ENCODE measurements at places on chromosomes 4 and X.

DNA sequence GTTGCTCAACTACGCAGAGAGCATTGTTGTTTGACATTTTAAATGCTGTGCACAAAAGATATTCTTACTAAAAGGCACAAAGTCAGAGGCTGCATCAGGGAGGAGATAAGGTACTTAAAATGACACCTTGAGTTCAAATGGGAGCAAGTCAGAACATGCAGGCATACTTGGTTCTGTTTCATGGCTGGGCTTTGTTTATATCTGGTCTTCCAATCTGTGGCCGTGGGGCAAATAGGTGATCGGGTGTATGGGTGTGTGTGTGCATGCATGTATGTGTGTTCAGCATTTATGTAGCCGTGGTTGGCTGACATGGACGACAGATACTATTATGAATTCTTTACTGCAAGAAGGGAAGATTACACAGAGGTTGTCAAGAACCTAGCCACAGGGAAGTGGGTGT is 106.1 kb downstream of the RASL11B start:
- no peaks in the 10 kb centered on the region for H3K27me3 ChIP-seq
- no peak overlapping the region for H3K4me3 ChIP-seq
- H3K36me3 ChIP-seq, result no peaks in the 10 kb centered on the region
- DNase-seq, result no peak

DNA sequence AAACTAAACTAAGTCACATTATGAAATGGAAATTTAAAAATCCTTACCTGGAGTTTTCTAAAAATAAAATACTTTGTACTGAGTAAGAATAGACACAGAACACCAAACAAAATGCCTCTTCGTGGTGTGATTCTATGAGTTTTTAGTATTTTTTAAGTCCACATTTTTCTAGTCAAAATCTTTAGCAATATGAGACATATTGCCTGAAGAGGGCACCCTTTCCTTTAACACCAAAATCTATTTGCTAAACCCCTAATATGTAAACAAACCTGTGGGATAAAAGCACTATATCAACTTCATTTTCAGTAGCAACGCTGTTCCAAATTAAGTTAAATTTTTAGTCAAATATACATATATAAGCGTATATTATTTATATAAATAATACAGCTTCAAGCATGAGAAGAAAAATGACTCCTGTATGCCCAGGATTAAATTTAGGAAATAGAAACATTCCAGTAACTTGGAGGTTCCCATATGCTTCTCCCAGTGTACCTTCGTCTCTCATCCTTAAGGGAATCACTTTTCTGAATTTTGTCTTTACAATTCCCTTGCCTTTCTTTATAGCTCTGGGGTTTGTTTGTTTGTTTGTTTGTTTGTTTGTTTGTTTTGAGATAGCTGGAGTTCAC is 23.0 kb upstream of the PGM2 start:
- H3K36me3 ChIP-seq, result no peaks in the 10 kb centered on the region
- no peaks in the 10 kb centered on the region for H3K4me1 ChIP-seq
- H3K27me3 ChIP-seq, result no peaks in the 10 kb centered on the region
- no peak overlapping the region for H3K4me3 ChIP-seq
- DNase-seq, result peak; percentile 76

DNA sequence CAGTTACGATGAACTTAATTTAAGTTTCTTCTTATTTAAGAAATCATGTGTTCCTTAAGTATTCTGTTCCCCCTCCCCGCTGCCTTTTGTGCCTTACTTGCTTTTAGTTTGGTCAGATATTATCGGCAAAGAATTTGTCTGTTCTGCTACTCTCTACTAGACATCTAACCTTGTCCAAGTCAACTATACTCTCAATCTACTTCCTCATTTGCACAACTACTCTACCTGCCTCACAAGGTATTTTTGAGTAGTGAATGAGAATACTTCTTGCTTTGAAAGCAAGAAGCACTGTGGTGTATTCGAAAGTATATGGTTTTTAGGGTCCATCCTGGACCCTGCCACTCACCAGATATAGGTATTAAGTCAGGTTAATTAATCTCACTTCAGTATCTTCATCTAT is 8.0 kb upstream of the KLHL5 start:
- H3K36me3 ChIP-seq, result no peaks in the 10 kb centered on the region
- H3K4me3 ChIP-seq, result no peak overlapping the region
- H3K4me1 ChIP-seq, result peaks cover 3% of the 10 kb centered on the region
- no peak overlapping the region for H3K27ac ChIP-seq
- no peaks in the 10 kb centered on the region for H3K27me3 ChIP-seq

GRCh38 chrX:47174846-47175587 is 18.6 kb upstream of the UBA1 start:
- H3K27ac ChIP-seq, result no peak overlapping the region
- no peak overlapping the region for H3K4me3 ChIP-seq
- no peaks in the 10 kb centered on the region for H3K4me1 ChIP-seq
- peak; percentile 7 for DNase-seq
- H3K36me3 ChIP-seq, result peaks cover 7% of the 10 kb centered on the region

- peak overlapping the region; percentile 68 for H3K27ac ChIP-seq
- H3K36me3 ChIP-seq, result no peaks in the 10 kb centered on the region
- H3K27me3 ChIP-seq, result no peaks in the 10 kb centered on the region
Observed at GRCh38 chr4:148166132-148166591, 276.1 kb downstream of the NR3C2 start.

GRCh38 chrX:99663136-99663535 is 746.9 kb downstream of the PCDH19 start:
- H3K4me1 ChIP-seq, result no peaks in the 10 kb centered on the region
- no peak overlapping the region for H3K4me3 ChIP-seq

- DNase-seq, result no peak
- no peaks in the 10 kb centered on the region for H3K36me3 ChIP-seq
- H3K4me1 ChIP-seq, result no peaks in the 10 kb centered on the region
- no peak overlapping the region for H3K4me3 ChIP-seq
Observed at GRCh38 chr4:114249561-114249960, 270.1 kb upstream of the ARSJ start.

- no peaks in the 10 kb centered on the region for H3K27me3 ChIP-seq
- H3K27ac ChIP-seq, result no peak overlapping the region
- H3K4me1 ChIP-seq, result no peaks in the 10 kb centered on the region
- no peak for DNase-seq
- no peaks in the 10 kb centered on the region for H3K36me3 ChIP-seq
Observed at GRCh38 chr4:19301527-19301926, 950.2 kb upstream of the SLIT2 start.

GRCh38 chrX:107669885-107670628 is 41.7 kb downstream of the PRPS1 start:
- peaks cover 4% of the 10 kb centered on the region for H3K4me1 ChIP-seq
- no peak overlapping the region for H3K27ac ChIP-seq
- H3K36me3 ChIP-seq, result no peaks in the 10 kb centered on the region
- H3K27me3 ChIP-seq, result no peaks in the 10 kb centered on the region

DNA sequence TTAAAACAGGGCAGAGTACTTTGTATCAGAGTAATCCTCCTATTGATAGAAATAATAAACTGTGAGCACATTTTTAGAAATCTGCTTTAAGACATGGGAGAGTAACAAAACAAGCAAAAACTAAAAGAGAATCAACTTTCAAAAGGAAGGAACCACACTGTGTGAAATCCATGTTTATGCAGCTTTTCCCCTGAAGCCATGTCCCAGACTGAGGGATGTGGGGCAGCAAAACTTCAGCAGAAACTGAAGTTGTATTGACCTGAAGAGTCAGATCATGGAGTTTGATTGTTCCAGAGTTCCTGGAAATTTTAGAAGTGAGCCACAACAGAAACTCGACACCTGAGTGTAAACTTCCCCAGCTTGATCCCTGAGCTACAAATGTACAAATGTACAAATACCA is 53.2 kb downstream of the COMMD8 start:
- H3K27me3 ChIP-seq, result no peaks in the 10 kb centered on the region
- no peak overlapping the region for H3K4me3 ChIP-seq
- no peak overlapping the region for H3K27ac ChIP-seq
- H3K36me3 ChIP-seq, result no peaks in the 10 kb centered on the region

GRCh38 chrX:111329370-111329769 is 59.1 kb upstream of the CAPN6 start:
- H3K27me3 ChIP-seq, result peaks cover 43% of the 10 kb centered on the region
- H3K36me3 ChIP-seq, result no peaks in the 10 kb centered on the region
- H3K4me1 ChIP-seq, result no peaks in the 10 kb centered on the region
- DNase-seq, result no peak
- H3K4me3 ChIP-seq, result no peak overlapping the region

- H3K4me3 ChIP-seq, result no peak overlapping the region
- peak; percentile 10 for DNase-seq
- no peak overlapping the region for H3K27ac ChIP-seq
- H3K27me3 ChIP-seq, result no peaks in the 10 kb centered on the region
Observed at GRCh38 chr4:95761426-95761825, 78.5 kb upstream of the PDHA2 start.

GRCh38 chrX:42839632-42840031 is 61.7 kb upstream of the PPP1R2C start:
- H3K27ac ChIP-seq, result no peak overlapping the region
- H3K4me1 ChIP-seq, result no peaks in the 10 kb centered on the region
- H3K36me3 ChIP-seq, result no peaks in the 10 kb centered on the region
- no peak for DNase-seq
- H3K4me3 ChIP-seq, result no peak overlapping the region
- no peaks in the 10 kb centered on the region for H3K27me3 ChIP-seq

DNA sequence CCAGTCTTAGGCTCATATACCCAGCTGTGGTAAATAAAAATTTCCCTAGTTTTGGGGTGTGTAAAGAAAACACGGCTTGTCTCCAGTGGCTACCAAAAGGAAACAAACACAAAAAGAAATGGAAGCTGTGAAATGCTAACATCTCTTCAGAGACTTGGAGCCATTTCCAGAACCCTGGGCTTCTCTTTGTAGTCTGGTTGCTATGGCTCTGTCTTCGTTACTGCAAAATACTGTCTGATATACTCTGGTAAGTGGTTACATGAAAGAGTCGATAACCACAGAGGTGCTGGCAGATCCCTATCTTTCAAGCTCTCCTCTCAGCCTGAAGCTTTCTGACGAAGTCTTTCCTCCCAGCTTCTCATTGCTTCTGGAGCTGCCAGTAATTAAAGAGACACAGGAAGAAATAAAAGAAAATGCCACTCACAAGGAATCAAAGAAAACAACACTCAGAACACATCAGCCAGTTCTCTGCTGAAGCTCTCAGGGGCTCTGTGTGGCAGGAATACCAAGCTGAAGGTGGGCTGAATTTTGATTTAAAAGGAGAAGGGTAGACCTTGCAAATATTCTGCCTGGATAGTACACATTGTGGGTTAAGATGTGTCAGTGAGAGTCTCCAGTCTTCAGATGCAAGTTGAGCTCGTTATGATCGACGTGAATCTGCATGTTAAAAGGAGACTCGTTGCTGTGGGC is 107.6 kb upstream of the FAM9C start:
- H3K27ac ChIP-seq, result no peak overlapping the region
- H3K27me3 ChIP-seq, result no peaks in the 10 kb centered on the region
- peak; percentile 61 for DNase-seq
- H3K4me3 ChIP-seq, result no peak overlapping the region
- H3K36me3 ChIP-seq, result no peaks in the 10 kb centered on the region

- H3K4me3 ChIP-seq, result no peak overlapping the region
- peaks cover 2% of the 10 kb centered on the region for H3K4me1 ChIP-seq
- no peak for DNase-seq
- H3K27ac ChIP-seq, result no peak overlapping the region
- H3K36me3 ChIP-seq, result no peaks in the 10 kb centered on the region
Observed at GRCh38 chr4:89296399-89296798, 11.2 kb downstream of the GPRIN3 start.

GRCh38 chrX:151793886-151794285 is 59.3 kb downstream of the CNGA2 start:
- no peak overlapping the region for H3K4me3 ChIP-seq
- H3K36me3 ChIP-seq, result no peaks in the 10 kb centered on the region
- H3K27me3 ChIP-seq, result no peaks in the 10 kb centered on the region
- no peak overlapping the region for H3K27ac ChIP-seq
- H3K4me1 ChIP-seq, result no peaks in the 10 kb centered on the region
- DNase-seq, result no peak

DNA sequence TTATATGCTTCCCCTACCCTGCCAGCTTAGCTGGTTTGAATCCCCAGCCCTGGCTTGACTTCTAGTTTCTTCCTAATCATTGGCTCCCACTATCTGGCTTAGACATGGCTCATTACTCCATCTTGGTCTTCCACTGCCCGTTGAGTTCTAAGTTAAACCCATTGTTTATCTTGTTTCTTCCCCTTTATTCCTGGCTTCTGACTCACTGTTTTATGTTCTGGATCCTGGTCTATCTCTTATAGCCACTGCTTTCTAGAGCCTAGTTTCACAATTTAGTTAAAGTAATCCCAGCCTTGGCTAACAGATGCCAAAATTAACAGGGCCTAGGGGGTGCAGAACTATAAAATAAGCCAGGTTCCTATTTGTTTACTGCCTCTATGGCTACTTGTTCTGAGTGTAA is 120.9 kb downstream of the ARHGEF9 start:
- H3K36me3 ChIP-seq, result peaks cover 15% of the 10 kb centered on the region
- H3K4me1 ChIP-seq, result no peaks in the 10 kb centered on the region
- H3K27ac ChIP-seq, result no peak overlapping the region
- DNase-seq, result no peak

- H3K27me3 ChIP-seq, result peaks cover 2% of the 10 kb centered on the region
- no peak overlapping the region for H3K27ac ChIP-seq
- no peak for DNase-seq
- no peaks in the 10 kb centered on the region for H3K4me1 ChIP-seq
- peaks cover 3% of the 10 kb centered on the region for H3K36me3 ChIP-seq
Observed at GRCh38 chrX:150663073-150663472, 30.1 kb upstream of the MTMR1 start.

- H3K4me1 ChIP-seq, result peaks cover 3% of the 10 kb centered on the region
- no peaks in the 10 kb centered on the region for H3K27me3 ChIP-seq
- H3K36me3 ChIP-seq, result no peaks in the 10 kb centered on the region
- H3K4me3 ChIP-seq, result no peak overlapping the region
- H3K27ac ChIP-seq, result no peak overlapping the region
Observed at GRCh38 chr4:125826801-125827695, 512.3 kb downstream of the FAT4 start.

DNA sequence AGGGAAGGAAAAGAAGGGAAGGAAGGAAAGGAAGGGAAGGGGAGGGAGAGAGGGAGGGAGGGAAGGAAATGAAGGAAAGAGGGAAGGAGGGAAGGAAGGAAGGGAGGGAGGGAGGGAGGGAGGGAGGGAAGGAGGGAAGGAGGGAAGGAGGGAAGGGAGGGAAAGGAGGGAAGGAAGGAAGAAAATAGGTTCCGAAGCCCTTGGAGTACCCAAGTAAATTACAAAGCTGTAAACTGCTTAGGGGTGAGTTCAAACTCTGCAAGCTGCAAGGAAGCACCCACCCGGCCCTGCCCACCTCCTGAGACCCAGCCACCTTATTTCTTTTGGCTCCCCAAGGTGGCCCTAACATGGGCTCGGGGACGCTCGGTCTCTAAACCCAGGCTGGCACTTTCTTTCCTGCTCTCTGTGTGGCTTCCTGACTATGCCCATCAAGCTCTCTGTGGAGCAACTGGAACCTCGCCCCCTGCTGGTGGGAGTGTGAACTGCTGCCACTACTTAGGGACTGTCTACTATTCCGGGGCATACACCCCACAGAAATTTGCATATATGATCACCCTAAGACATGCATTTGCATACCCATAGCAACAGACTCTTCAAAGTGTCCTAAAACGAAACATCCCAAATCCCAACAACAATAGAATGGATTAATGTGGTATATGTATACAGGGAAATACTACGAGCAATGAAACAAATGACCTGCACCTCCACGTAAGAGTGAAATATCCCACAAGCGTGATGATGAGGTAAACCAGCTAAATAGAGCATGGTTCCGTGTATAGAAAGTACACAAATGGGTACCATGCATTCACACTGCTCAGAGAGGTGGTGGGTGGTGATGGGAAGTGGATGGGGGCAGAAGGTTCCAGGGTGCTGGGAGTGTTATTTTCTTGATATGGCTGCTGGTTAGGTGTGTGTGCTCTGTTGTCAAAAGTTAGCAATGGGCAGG is 151.7 kb upstream of the TBL1X start:
- DNase-seq, result no peak
- H3K36me3 ChIP-seq, result no peaks in the 10 kb centered on the region
- H3K27ac ChIP-seq, result no peak overlapping the region
- H3K4me3 ChIP-seq, result no peak overlapping the region
- H3K27me3 ChIP-seq, result no peaks in the 10 kb centered on the region

- peaks cover 18% of the 10 kb centered on the region for H3K27me3 ChIP-seq
- H3K36me3 ChIP-seq, result no peaks in the 10 kb centered on the region
- H3K4me3 ChIP-seq, result no peak overlapping the region
Observed at GRCh38 chrX:10158279-10159144, 1.7 kb downstream of the CLCN4 start.

Measured in lung (tissue), 17 donors.